Effector memory CD8-positive, alpha-beta T cell (primary cell): ENCODE measurements at places on chromosomes 7 and 10.

- no peak for DNase-seq
Measured at GRCh38 chr7:5354460-5355232, 69.0 kb downstream of the TNRC18 start.

DNA sequence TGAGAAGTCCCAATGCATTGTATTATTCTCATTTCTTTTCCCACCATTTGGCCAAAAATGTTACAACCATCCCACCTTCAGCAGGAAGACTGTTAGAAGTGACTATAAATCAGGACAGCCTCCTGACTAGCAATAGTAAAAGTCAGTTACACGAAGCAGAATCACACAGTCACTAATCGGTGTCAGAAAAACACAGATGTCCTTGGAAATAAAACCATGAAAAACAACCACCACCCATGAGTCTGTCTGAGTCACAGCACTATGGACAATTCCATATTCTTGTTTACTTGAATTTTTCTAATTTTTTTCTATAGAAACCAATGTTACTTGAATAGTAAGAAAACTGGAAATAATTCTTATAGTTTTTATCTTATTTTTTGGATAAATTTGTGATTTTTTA, 81.9 kb upstream of the FRMD4A start:
- DNase-seq = no peak

DNA sequence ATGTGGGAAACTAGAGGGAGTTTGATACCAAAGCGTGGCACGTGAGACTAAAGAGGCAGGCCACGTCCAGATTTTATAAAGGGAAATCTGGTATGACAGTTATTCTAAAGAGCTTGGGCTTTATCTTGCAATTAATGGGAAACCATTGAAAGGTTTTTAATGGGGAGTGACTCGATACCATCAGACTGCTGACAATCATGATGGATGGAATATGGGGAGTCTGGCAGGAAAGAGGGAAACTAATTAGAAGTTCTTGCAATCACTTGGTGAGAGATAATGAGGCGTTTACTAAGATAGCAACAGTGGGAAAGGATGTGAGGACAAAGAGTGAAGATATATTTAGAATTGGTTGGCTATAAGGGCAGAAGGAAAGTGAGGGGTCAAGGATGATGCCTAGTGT, 94.0 kb downstream of the MBL2 start:
- no peak for DNase-seq

DNA sequence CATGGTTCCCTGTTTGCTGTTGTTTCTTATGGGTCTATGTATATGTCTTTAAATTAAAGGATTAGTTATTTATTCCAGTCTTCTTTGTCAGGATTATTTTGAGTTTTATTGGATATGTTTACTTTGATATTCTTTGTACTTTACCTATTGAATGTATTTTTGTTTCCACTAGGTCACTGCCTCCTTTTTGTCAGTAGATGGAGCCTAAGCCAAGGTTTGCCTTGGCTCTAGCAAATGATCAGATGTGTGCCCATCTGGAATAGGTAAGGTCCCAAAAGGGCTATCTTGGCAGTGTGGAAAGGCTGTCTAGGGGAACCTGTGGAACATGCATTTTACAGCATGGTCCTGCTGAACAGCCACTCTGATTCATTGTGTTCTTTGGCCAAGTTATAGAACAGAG, 337.3 kb upstream of the GHITM start:
- DNase-seq = no peak

GRCh38 chr7:111561654-111561903, 713 bp downstream of the IMMP2L start:
- peak; percentile 4 for DNase-seq

DNA sequence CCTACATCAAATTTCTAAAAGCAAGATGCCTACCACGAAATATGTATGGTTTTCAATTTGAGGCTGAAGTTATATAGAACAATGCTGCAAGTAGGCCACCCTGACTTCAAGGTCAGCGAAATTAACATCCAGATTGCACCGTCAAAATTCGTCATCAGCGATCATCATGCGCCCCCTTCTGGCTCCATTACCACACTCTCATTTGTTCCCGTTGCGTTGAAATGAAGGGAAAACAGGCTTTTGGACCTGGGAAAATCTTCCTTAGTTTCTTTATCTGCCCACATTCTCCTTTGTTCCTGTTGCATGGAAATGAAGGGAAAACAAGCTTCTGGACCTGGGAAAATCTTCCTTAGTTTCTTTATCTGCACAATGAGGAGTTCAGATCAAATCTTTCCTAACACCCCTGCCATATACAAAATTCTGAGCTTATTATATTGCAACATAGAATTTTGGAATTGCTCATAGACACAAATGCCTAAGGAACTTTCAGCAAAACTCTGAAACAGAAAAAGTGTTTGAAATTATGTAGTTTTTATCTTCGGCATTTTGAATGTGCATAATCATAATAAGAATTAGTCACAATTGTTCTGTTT, 98.2 kb upstream of the PRKCQ start:
- DNase-seq = peak; percentile 62

DNA sequence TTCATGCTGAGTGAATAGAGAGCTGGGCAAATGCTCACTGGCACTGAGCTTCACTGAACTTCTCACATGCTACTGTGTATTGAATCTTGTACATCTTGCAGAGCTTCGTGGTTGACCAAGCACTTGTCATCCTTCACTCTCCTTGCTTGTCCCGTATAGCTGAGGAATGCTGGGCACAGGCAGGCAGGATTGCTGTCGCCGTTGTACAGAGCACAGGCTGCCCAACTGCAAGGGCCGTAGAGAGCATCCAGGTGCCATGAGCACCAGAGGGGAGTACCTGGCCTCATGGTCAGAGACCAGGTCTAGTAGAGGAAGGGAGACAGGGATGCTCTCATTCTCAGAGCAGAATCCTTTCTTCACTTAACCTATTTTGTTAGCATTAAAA, 99.8 kb upstream of the RET start:
- DNase-seq = no peak

DNA sequence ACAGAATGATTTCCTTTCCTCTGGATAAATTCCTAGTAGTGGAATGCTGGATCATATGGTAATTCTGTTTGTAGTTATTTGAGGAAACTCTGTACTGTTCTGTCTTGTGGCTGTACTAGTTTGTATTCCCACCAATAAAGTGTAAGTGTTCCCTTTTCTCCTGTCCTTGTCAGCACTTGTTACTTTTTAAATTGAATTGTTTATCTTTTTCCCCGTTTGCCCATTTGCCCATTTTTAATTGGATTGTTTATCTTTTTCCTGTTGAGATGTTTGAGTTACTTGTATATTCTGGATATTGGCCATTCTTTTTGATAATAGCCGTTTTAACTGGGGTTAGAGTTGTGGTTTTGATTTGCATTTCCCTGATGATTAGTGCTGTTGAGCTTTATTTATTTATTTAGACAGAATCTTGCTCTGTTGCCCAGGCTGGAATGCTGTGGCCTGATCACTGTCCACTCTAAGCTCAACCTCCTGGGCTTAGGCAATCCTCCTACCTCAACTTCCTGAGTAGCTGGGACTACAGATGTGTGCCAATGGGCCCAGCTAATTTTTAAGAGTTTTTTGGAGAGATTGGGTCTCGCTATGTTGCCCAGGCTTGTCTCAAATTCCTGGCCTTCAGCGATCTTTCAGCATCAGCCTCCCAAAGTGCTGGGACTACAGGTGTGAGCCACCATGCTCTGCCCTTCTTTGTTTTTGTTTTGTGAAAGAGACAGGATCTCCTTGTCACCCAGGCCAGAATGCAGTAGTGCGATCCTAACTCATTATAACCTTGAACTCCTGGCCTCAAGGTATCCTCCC, 23.0 kb downstream of the BMPR1A start:
- DNase-seq = no peak

DNA sequence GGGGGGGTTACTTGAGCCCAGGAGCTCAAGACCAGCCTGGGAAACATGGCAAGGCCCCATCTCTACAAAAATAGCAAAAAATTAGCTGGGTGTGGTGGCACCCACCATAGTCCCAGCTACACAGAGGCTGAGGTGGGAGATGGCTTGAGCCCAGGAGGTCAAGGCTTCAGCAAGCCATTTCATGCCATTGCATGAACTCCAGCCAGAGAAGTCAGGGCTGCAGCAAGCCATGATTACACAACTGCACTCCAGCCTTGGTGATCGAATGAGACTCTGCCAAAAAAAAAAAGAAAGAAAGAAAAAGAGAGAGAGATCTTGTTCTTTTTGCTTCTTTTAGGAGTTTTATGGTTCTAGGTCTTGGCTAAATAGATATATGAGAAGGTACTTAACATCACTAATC, 200.2 kb upstream of the PHYHIPL start:
- no peak for DNase-seq

DNA sequence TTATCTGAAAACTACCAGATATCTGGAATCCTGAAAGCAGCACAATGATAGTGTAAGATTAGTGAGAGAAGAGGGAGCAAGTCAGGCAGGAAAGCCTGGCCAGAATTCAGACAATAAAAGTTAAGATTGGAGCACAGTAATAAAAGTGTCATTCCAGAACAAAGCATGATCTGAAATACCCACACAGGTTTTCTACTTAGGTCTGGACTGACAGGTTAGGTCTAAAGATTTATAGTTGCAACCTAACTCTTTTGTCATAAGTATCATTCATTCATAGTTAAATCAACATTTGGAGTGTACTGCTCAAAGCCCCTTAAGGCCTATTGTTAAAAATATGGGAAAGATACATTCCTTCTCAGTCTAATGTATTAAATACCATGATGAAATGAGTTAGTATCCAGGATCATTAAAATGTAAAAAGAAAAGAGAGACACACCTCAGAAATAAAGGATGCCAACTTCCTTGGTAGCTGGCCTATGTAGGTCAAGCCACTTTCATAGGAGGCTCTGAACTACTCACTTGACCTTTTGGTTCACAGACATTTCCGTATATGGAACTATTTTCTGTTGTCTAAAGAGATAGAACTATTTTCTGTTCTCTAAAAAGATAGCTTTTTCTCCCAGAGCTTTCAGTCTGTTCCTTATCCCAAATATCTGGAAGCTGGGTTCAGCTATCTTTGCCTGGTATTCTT, 105.2 kb downstream of the FAS start:
- no peak for DNase-seq

GRCh38 chr7:897771-898376, 21.5 kb downstream of the GET4 start:
- DNase-seq = no peak

GRCh38 chr7:34073676-34074075, 168.3 kb downstream of the BMPER start:
- no peak for DNase-seq

- DNase-seq = no peak
Measured at GRCh38 chr10:121598263-121599249, at the start of gene FGFR2. FGFR2 (minus strand) TSS chr10:121598444; CDS start chr10:121593817, 4,627 bp downstream.

- DNase-seq = no peak
Measured at GRCh38 chr10:122264436-122264835, 6.7 kb upstream of the BTBD16 start.

- DNase-seq = peak; percentile 29
Measured at GRCh38 chr7:5596046-5596895, 172.6 kb upstream of the TNRC18 start.

GRCh38 chr7:17462131-17462631, 163.7 kb downstream of the AHR start:
- no peak for DNase-seq

GRCh38 chr10:92241158-92241500, 49.7 kb downstream of the CPEB3 start:
- DNase-seq = no peak

DNA sequence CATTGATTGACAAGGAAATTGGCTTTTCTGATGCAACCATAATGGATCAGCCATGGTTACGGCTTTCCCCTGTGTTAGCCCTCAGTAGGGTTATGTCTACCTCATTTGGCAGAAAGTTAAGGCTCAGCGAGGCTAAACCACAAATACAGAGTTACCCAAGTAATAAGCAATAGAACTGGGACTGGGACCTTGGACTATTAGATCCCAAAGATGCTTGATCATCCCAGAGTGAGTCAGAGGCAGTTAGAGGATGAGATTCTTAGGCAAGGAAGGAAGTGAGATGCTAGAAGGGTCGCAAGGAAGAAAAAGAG, 401.4 kb downstream of the TNS3 start:
- DNase-seq = no peak

- no peak for DNase-seq
Measured at GRCh38 chr7:29107056-29107455, 39.3 kb downstream of the CPVL start.

GRCh38 chr7:137935884-137936508, 65.9 kb downstream of the CREB3L2 start:
- DNase-seq = no peak

DNA sequence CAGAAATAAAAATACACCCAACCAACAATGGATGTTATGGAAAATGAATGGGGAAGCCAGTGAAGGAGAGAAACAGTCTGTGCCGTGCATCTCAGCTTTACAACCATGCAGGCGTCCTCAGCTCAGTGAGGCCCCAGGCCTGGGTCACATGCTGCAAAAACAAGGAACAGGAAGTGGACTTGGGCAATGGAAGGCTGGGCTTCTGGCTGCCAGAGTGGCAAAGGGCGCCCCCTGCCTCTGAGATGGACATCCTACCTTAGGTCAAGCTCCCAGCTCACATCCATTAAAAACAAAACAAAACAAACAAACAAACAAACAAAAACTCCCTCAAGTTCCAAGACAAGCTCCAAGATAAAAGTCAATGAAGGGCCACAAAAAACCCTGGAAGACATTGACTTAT, 54.7 kb upstream of the AFAP1L2 start:
- DNase-seq = no peak

DNA sequence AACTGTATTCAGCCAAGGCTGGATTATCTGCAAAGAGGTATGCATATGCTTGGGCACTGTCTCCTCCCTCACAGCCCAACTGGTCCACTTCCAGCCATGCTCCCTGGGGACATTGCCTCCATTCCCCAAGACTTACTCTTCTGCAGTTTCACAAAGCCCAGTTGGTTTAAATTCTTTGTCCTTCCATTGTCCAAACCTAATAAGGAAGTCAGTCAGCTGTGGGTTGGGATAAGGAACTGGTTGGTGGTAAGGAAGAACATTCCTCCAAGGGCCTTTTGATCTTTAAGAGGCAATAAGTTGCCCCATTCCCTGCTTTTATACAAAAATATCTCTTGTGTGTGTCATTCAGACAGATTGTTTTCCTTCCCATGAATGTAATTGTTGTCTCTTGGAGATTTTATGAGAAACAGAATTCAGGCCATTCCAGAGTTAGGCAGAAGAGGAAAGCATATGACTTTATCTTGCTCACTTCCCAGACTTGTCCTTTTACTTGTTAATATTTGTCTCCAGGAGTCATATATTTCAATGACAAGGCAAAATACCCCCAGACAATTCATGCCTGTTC, 673.7 kb downstream of the SUGCT start:
- no peak for DNase-seq

- no peak for DNase-seq
Measured at GRCh38 chr7:144565586-144565985, 162.1 kb upstream of the NOBOX start.

- DNase-seq = no peak
Measured at GRCh38 chr10:6751363-6751762, 171.3 kb upstream of the PRKCQ start.

DNA sequence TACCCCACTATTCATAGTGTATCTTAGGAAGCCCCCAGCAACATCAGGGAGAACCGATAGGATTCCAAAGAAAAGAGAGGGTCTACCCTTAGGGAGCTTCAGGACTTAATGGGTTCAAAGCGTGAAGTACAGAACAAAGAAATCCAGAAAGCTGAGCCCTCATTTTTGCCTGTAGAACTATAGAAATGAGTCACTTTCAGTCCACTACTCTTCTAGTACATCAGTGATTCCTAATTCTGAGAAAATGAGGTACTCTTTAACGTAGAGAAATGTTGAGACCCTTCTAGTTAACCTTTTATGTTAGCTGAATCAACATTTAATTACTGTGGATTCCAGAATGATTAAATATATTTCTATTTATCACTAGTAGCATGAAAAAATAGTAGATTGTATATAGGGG, 1.8 kb downstream of the TDRD1 start:
- no peak for DNase-seq
